Hematopoietic multipotent progenitor cell treated with erythropoietin and hydrocortisone succinate and interleukin-3 and kit ligand, for 4 days (in vitro differentiated cells): ENCODE measurements at places on chromosomes 1 and 21.

- no peak for DNase-seq
Observed at GRCh38 chr1:220824031-220824989, 37.6 kb downstream of the MTARC1 start.

- DNase-seq: no peak
Observed at GRCh38 chr1:160662910-160663309, 16.1 kb upstream of the SLAMF1 start.

DNA sequence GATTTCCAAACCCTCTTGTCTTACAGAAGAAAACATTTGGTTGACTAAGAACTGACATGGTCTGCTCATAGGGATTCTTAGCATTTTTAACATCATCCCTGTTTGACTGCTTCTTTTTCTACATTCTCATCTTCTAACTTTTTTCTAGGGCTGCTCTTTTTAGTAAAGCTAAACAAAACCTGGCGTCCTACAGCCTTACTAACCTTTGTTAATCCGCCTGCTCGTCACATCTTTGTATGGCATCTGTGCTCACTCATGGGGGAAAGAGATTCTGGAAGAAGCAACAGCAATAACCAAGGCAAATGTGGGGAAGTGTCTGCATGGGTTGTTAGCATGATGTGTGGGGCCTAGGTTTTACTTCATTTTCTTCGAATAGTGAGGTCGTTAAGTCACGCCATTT is 92.0 kb downstream of the KIF1B start:
- no peak for DNase-seq

- DNase-seq: no peak
Observed at GRCh38 chr1:237578540-237578939, 312.2 kb downstream of the ZP4 start.

GRCh38 chr1:154176337-154176736 is 15.6 kb downstream of the TPM3 start:
- peak; percentile 52 for DNase-seq

DNA sequence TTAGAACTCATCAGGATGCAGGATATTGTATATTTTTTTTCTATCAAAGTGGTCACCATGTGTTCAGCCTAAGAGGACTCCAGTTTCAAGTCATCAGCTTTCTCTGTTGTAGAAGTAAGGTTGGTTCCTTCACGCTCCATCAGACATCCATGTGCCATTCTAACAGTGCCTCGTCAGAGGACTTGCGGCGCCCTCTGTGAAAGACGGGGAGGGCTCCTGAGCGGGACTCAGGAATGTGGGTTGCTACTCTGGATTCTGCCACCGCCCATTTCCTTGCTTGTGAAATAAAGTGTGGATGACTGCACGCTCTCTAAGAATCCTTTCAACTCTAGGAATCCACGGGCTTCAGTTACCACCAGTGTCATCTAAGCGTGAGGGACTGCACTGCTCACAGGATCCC is 593.5 kb downstream of the KIF26B start:
- DNase-seq: no peak
